ENCODE measurements at places on chromosomes 16 and 17. TPM values are rescaled to one million over a fixed set of nuclear protein-coding genes. Genes with fewer than 3 reads are reported as not detected.

The ZNF207 gene
- 121 TPM for total RNA-seq

The KAT7 gene
- 32.6 TPM for total RNA-seq

The MEIOC gene
- total RNA-seq = not detected

The FKBP10 gene
- 34.0 TPM for total RNA-seq

The TEX19 gene
- total RNA-seq = not detected

The EFNB3 gene
- total RNA-seq = 0.47 TPM

The CCL2 gene
- 372 TPM for total RNA-seq

The SARM1 gene
- 13.1 TPM for total RNA-seq

DNA sequence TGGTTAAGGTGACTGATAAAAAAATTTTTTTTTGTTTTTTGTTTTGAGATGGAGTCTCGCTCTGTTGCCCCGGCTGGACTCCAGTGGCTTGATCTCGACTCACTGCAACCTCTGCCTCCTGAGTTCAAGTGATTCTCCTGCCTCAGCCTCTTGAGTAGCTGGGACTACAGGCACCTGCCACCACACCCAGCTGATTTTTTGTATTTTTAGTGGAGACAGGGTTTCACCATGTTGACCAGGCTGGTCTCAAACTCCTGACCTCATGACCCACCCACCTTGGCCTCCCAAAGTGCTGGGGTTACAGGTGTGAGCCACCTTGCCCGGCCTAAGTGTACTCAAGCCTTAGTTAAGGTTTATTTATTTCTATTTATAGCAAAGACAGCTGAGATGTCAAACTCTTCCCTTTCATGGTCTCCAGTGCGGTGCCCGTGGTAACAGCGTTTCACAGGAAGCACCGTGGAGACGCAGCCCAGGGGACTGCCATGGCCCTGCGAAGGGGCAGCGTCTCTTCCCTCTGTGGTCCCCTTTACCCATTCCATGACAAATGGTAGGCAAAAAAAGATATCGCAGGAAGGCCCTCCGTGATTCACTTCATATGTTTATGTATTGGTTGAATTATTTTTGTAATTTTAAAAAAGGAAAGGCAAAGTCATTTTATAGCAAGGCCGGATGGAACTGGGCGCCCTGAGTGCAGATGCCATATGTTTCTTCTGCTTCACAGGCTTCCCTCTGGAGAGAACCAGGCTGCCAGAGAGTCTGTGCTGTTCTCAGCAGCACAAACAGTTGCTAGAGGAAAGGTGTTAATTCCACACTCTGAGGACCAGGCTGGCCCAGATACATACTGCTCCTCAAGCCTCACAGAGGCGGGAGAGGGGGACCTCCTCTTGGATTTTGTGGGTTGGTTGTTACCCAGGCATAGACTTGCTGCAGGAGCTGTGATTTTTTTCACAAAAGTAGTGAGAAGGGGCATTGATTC lies 29.2 kb downstream of the DDX19A start:
- no peak for DNase-seq

- no peak for DNase-seq
Observed at GRCh38 chr17:4623249-4623648, 18.2 kb downstream of the ALOX15 start.

DNA sequence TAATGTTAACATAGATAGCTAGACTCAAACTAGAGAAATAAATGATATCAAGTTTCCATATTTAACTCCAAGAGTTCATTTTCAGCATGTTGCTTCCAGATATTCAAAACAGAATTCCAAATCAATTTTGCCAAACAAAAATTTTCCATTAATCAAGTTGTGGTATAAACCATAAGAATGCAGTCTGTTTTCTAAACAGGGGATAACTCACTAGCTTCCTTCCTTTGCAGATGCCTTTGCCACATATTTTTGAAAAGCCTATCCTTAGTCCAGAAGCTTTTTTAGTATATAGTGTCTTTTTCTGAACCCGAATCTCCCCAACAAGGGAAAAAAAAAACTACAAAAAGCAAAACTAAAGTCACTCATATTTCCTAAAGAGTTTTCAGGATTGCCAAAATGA lies 61.5 kb downstream of the HELZ start:
- no peak for DNase-seq

GRCh38 chr17:31596382-31597323 lies 205.2 kb downstream of the RAB11FIP4 start:
- no peak for DNase-seq

DNA sequence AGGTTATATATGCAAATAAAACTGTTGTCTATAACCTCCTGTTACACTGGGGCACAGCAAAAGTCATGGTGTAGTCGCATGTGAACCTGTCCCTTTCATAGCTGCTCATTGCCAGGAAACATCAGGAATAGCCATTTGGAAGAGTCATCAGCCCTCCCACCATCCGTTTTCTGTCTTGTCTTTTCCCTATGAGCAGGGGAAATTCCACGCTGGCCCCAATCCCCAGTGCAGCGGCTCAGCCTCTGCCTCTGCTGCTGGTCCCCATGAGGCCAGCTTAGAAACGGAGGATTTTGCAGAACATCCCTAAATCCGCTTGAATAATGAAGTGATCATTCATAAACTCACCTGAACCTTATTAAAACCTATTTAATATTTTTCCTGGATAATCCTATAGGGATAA lies 10.5 kb downstream of the MAPT start:
- no peak for DNase-seq

GRCh38 chr16:75472908-75473877 lies 8.7 kb upstream of the TMEM170A start:
- no peak for DNase-seq

DNA sequence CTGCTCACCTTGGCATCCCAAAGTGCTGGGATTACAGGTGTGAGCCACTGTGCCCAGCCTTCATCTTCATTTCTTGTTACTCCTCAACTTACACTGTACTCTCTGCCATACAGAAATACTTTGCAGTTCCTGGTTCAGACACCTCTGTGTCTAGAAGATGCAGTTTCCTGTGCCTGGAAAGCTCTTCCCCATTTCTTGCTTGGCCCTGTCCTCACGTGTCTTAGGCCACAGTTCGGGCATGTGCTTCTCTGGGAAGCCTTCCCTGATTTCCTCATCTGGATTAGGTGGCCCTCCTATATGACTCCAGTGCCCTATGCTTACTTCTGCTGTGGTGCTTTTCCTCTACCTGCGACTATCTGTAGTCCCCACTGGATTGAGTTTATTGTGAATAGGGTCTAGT lies 26.5 kb upstream of the CDR2 start:
- no peak for DNase-seq

DNA sequence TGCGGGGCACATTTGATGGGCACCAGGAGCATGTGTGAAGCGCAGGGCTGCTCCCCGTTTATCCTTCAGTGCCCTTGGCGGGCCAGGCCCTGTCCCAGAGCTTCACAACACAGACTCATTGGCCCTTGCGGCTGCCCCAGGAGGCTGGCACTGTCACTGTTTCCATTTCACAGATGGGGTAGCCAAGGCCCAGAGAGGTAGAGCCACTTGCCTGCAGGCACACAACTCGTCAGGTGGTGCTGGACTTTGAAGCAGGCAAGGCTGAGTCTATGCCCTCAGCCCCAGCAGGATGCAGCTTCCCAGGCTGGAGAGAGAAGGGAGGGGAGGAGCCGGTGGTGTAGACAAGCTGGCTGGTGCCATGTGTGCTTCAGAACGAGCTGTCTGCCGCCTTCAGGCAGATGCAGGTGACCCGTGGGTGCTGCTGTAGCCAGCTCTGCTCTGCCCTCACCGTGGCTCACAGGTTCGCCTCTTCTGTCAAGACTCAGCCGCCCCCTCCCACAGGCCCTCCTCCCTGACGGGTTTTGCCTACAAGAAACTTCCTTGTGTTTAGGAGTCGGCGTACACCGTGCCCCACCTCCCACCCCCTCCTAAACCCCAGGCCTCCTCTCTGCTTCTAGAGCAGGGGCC lies 232.3 kb upstream of the CIBAR2 start:
- DNase-seq = no peak

DNA sequence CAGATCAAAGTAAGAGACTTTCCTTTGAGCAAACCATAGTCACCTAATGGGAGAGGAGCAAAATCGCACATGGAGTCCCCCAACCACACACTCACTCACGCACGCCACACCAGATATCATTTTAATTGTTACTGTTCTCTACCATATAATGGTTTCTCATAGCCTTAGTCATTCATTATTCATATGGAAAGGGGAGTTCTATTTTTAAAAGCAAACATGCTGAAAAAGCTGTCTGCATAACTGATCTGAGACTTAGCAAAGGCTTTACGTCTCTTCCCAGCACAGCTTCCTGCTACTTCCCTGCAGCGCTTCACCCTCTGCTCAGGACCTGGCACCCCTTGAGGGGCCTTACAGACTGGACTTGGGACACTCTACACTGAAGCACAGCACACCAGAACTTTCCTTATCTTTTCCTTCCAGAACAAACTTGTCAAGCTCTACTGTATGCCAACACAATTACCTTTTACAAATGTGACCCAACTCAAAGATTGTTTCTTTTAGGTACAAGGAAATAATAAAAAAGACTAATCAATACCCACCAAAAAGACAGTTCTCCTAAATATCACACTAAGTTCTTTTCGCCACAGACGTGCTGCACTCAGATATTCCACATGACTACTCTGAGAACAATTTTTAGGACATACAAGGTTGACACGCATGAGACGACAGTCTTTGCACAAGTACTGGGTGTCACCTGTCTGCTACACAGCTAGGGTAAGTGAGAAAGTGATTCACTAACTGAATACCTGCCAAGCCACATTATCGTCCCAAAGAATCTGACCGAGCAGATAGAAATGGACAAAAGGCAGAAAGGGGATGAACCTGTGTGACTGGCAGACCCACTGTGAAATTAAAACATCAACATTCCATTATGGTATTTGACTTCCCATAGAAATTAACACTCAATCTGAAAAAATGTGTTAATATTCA lies 21.5 kb downstream of the SRP68 start:
- DNase-seq = no peak

GRCh38 chr16:78106686-78107085 lies 7.2 kb downstream of the WWOX start:
- no peak for DNase-seq

DNA sequence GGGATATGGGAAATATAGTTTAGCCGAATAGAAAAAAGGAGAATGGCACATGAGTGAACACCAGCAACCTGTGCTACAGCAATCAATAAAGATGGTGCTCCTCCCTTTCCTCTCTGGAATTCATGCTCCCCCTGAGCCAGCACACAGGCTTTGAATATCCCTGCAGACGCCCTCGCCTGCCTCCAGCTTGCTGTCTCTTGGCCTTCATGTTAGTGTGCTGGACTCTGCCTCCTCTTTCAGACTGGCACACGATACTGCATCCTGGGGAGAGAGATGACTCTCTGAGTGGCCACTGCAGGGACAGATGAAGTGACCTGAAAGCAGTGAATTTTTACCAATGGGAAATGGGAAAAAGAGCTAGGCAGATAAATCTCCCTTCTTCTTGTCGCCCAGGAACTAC lies 498.6 kb upstream of the SALL1 start:
- no peak for DNase-seq

GRCh38 chr17:7523033-7523432 lies 25.8 kb upstream of the TNFSF12 start:
- no peak for DNase-seq

GRCh38 chr16:49183911-49184310 lies 97.7 kb downstream of the CBLN1 start:
- no peak for DNase-seq

DNA sequence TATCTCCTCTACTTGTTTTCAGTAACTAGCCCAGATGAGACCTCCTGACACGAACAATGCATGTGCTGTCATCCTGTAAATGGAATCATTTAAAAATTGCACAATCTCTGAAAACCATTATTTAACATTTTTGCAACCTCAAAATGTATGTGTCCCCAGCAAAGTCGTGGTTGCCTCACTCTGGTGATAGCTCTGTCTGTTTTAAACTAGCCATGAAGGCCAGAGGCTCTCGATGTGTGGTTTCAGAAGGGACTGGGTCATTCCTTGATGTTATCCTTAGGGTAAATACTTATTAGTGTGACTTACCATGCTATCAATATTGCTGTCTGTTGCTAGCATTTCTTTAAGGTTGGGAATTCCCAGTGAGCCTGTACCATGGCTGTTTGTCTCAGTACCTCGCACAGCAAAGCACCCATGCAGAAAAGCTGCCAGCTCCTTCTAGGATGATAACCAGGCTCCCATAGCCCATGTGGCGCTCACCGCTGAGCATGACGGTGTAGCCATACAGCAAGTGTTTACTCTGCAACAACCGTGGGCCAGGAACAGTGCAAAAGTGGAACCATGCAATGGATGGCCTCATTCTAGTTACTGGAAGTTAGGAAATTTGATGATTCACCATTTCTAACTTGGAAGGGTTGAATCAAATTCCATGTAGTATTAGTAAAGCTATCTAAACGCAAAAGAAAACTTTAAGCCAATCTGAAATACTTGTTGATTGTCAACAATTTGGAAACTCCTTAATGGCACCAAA lies 2.9 kb upstream of the PGS1 start:
- peak; percentile 82 for DNase-seq

DNA sequence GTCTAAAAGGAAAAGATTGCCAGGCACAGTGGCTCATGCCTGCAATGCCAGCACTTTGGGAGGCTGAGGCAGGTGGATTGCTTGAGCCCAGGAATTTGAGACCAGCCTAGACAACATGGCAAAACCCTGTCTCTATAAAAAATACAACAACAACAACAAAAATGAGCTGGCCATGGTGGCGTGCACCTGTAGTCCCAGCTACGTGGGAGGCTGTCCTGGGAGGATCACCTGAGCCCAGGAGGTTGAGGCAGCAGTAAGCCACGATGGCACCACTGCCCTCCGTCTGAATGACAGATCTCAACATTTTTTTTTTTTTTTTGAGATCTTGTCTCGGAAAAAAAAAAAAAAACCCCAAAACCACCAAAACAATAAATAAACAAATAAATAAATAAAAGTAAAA lies 28.1 kb upstream of the ATP2A3 start:
- DNase-seq = no peak

DNA sequence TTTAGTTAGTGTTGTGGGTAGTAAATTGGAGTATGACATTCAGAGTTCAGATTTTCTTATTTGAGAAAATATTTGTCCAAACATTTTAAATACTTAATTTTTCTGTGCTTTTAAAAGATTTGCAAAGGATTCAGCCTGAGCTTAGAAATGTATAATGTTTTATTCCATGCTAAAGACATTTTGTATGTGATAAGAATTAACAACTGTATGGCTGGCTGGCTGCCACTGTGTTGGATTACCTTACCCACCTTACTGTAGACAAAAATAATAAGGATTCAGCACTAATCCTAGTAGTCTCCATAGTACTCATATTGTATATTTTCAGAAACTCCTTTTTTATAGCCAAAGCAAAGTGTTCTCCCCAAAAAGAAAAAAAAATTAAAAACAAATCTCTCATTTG lies 74.8 kb downstream of the TANC2 start:
- DNase-seq = no peak

GRCh38 chr17:38327936-38328335 lies 15.8 kb downstream of the GPR179 start:
- no peak for DNase-seq

- no peak for DNase-seq
Observed at GRCh38 chr17:49793309-49793708, 4.8 kb downstream of the KAT7 start.
